ENCODE measurements at places on chromosomes 16 and 17.

- peak; percentile 38 for DNase-seq
Measured at GRCh38 chr16:83542491-83542890, 265.3 kb upstream of the HSBP1 start.

- peak; percentile 49 for DNase-seq
Measured at GRCh38 chr17:34171245-34171818, 83.8 kb upstream of the CCL2 start.

DNA sequence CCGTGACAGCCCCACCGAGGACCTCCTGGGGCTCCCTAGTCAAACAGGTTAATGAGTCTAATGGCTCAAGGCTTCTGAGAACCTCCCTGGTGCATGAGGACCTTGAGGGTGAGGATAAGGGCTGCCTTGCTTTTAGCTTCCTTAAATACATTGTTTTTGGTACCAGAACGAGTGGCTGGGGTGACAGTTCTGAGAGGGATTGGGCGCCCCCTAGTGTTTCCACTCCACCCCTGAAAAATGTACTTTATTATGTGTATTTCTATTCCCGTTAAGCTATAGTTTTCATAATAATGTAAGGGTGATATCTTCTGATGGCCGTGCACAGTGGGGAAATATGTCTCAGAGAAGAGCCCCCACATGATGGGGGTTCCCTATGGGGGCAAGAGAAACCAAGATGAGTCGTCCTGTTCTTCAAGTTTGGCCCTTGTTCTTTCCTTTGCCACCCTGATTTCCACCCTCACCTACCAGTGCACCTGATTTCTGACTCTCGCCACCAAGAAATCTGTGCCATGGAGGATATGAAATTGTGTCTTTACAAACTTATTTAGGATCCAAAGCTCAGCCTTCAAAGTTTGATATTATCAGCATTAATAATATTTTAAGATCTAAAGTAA, 14.5 kb upstream of the VWA3A start:
- peak; percentile 69 for DNase-seq

DNA sequence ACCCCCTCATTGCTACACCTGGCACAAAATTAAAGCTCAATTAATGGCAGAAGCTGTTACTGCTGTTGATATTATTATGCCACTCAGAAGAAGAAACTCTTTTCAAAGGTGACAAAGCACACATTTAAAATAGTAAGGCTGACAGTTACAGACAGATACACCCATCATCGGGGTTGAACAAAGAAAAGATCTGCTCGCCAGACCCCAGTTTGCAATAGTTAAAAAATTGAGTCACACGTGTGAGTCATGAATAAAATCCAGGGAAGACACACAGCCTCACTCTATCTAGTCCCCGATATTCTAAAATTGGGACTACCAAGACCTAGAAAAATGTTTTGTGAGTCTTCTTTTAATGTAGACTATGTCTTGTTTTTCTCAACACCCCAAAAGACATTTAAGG, 330.0 kb upstream of the SOX9 start:
- no peak for DNase-seq

DNA sequence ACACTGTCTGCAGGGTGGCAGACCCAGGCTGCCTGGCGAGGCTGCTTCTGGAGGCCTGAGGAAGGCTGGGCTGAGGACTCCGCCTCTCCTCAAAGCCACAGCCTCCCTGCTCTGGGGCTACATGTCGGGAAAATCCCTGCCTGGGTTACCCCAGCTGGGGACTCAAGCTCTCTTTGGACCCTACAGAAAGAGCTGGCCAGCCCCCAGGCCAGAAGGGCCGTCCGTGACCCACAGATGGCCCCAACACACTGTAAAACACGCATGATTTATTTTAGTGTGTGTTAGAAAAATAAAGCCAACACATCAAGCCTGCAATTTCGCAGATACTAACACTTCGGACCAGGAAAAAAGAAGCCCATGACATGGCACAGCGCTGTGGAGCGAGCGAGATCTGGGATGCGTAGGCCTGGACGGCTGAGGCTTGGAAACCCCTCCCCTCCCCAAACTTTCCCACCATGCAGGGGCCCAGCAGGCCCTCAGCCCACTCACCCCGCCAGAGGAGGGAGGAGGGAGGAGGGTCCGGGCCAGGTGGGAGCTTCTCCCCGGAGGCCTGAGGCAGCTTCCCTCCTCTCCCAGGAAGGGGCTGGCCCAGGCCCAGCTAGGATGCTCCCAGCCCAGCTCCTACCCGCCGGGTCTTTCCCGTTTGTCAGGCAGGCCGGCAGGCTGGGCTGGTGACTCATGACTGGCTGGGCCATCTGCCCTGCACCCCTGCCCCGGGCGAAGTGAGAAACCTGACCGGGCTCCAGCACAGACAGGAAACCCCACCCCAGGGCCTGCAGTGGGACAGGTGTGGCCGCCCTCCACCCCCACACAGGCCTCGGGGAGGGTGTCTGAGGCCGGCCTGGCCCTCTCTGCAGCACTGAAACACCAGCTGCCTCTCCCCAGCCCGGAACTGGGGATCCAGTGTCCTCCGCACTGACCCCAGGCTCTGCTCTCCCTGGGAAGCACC, 34.1 kb upstream of the SLC38A10 start:
- DNase-seq, result peak; percentile 94

GRCh38 chr16:70735141-70735979, 49.5 kb upstream of the MTSS2 start:
- peak; percentile 47 for DNase-seq

DNA sequence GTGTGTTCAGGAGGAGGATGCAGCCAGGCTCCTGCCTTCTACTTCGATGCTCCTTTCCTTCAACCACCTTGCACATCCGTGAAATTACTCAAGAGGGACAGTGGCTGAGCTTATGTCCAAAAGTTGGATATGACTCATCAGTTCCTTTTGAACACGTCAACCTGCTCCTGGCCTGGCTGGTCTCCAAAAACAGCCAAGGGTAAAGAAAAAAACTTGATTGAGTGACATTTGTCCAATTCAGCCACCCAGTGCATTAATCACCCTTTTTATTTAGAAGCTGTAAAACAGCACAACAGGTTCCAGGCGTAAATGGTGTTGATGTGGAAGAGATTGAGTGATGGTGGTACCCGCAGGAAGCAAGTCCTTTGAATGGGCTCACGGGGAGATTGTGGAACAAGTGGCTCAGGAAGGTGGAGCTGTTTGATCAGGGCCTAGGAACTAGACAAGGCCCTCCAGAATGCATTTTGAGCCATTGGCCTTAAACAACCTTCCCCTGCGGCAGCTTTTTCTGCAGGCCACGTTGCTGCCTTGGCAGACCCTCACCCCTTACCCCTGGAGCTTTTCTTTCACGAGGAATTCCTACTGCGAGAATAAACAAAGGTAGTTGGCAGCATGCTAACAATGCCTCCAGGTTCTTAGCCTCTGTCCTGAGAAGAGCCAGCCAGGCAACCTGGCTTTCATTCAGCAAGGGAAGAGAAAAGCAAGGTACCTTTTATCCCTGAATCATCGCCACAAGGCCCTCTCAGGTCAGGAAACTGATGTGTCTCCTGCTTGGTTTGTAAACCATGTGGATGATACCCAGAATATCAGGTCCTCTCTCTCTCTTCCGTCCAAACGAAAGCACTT, 173.3 kb upstream of the CACNG5 start:
- peak; percentile 29 for DNase-seq

GRCh38 chr17:59494757-59495368, 70.5 kb upstream of the DHX40 start:
- DNase-seq, result no peak

DNA sequence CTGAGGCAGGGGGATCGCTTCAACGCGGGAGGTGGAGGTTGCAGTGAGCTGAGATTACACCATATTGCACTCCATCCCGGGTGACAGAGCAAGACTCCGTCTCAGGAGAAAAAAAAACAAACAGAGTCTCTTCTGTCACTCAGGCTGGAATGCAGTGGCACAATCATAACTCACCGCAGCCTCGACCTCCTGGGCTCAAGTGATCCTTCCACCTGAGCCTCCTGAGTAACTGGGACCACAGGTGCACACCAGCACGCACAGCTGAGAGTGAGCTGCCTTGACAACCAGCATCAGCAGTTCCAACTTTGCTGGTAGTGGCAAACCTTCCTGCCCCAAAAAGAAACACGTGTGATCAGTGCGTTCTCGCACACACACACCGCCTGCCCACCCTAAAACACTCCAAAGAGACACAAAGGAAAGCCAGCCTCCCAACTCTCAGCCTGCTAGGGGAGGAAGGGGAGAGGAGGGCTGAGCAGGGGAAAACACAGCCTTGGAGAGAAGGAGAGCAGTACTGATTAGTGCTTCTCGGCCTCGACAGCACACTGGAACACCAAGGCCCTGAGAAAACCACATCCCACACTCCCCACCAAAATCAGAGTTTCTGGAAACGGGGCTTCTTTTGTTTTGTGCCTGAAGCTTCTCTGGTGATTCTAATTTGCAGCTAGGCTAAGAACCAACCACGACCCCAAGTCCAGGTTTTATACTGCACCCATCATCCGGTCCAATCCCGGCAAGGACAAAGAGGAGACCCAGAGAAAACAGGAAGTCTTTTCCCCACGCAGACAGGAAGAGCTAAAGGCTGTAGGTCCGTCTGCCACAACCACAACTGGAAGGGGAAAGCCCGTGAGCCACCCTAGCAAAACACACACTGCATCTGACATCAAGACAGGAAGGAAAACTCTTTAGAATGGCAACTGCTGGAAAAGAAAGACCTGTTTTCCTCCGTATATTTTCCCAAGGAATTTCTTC, 28.8 kb downstream of the ZCCHC14 start:
- DNase-seq, result no peak

All from fibroblast of villous mesenchyme (primary cell).